ENCODE measurements at places on chromosomes 4 and X.

DNA sequence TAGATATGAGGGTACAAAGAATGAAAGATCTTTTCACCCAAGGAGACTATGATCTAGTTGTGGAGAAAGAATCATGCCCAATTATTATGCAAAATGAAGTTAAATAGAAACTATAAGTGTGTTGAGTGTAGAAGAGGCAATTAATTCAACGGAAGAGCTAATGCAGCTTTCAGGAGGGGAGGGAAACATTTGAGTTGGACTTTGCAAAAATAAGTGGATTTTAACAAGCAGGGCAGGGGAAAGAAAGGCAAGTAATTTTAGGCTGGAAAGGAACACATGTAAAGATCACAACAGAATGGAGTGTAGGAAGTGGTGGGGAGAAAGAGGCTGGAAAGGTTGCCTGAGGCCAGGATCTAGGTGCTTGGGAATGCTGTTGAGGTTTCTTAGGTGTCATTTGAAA is 44.1 kb downstream of the KLHL15 start:
- no peaks in the 10 kb centered on the region for H3K36me3 ChIP-seq
- no peaks in the 10 kb centered on the region for H3K4me1 ChIP-seq
- no peak overlapping the region for H3K27ac ChIP-seq
- no peak for DNase-seq

DNA sequence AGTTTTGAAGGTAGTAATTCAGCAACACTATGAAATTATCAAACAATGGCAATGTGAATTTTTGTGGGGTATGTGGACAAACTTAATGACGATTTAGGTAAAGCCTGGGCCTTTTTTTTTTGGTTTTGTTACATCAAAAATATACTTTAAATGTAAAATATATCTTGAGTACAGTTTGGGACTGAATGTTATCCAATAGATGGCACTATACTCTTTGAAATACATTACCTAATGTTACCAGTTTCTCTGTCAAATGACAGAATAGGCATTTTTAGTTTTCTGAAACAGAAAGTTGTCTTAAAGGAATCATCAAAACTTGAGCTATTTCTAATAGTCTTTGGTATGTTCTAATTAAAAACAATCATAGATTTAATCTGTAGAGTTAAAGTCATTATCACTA is 1651.9 kb downstream of the C4orf33 start:
- no peak overlapping the region for H3K4me3 ChIP-seq
- H3K4me1 ChIP-seq, result no peaks in the 10 kb centered on the region
- DNase-seq, result no peak
- H3K27me3 ChIP-seq, result no peaks in the 10 kb centered on the region
- H3K36me3 ChIP-seq, result no peaks in the 10 kb centered on the region
- H3K27ac ChIP-seq, result no peak overlapping the region

- H3K27ac ChIP-seq, result no peak overlapping the region
- no peak overlapping the region for H3K4me3 ChIP-seq
- no peak for DNase-seq
- no peaks in the 10 kb centered on the region for H3K36me3 ChIP-seq
- peaks cover 11% of the 10 kb centered on the region for H3K4me1 ChIP-seq
- H3K27me3 ChIP-seq, result no peaks in the 10 kb centered on the region
These were observed 84.5 kb downstream of the CT47B1 start for GRCh38 chrX:120791013-120791643.

DNA sequence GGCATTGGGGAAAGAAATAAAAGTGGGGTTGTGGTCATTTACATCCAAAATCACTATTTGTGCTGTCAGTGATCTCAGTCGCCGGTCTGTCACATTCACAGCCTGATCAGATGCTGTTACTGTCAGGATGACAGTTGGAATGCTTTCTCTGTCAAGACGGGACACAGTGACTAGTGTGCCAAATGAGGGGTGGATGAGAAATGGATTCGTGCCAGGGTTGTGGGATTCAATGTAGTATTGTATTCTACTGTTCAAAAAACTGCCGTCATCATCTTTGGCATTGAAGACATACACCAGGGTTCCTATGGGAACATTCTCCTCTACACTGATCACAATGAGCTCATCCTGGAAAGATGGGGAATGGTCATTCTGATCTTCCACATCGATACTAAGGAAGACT is 171.1 kb downstream of the DCHS2 start:
- no peak for DNase-seq
- no peak overlapping the region for H3K4me3 ChIP-seq
- no peaks in the 10 kb centered on the region for H3K36me3 ChIP-seq

GRCh38 chrX:78517124-78517523 is 142.0 kb downstream of the RTL3 start:
- DNase-seq, result no peak
- no peaks in the 10 kb centered on the region for H3K36me3 ChIP-seq
- no peak overlapping the region for H3K27ac ChIP-seq

DNA sequence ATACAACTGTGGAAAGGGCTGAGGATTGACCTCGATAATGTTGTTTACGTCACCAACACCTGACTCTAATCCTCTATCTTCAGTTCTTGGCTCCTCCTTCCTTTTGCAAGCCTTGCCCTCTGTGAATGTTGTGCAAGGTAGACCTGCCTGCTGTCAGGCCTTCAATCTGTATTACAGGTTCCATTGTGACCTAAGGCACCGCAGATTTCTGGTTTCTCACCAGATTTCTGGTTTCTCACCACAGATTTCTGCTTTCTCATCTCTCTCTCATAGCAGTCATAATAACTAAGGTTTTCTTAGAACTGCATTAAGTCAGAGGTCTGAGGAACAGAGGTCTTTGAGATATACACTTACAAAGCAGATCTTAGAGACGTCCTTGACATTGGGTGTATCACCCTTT is 51.5 kb upstream of the ETNPPL start:
- no peaks in the 10 kb centered on the region for H3K4me1 ChIP-seq
- no peak overlapping the region for H3K27ac ChIP-seq
- no peaks in the 10 kb centered on the region for H3K27me3 ChIP-seq

DNA sequence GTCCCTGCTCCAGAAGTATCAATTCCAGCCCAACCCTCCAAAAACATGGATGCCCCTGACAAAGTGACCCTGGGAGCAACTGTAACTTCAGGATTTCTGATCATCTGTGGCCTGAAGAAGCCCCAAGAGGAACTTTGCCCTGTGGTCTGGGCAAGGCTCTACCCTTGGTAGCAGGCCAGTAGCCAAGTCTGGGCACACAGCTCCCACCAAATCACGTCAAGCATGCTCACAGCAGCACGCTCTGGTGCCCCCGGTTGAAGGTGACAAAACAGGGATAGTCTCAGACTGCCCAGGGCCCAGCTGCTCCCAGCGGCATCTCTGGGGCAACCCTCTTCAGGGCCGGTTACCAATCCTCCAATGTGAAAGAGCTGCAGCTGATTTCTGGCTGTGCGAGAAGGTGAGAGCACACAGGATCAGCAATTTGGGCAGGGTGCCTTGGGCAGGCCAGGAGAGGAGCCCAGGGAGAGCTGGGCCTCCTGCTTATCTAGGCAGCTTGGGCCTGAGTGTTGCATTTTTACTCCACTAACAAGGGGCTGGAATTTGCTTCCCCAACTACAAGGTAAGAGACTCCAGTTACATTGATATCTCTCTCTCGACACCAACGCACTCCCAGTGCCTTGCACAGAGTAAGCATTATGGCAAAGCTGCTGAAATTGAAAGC is 418.1 kb downstream of the BCOR start:
- no peak overlapping the region for H3K4me3 ChIP-seq
- no peaks in the 10 kb centered on the region for H3K36me3 ChIP-seq
- H3K27ac ChIP-seq, result no peak overlapping the region
- H3K27me3 ChIP-seq, result no peaks in the 10 kb centered on the region
- H3K4me1 ChIP-seq, result no peaks in the 10 kb centered on the region

GRCh38 chrX:21926116-21926515 is 14.4 kb upstream of the SMS start:
- no peaks in the 10 kb centered on the region for H3K36me3 ChIP-seq
- no peaks in the 10 kb centered on the region for H3K27me3 ChIP-seq
- no peak overlapping the region for H3K27ac ChIP-seq
- H3K4me3 ChIP-seq, result no peak overlapping the region
- no peaks in the 10 kb centered on the region for H3K4me1 ChIP-seq

DNA sequence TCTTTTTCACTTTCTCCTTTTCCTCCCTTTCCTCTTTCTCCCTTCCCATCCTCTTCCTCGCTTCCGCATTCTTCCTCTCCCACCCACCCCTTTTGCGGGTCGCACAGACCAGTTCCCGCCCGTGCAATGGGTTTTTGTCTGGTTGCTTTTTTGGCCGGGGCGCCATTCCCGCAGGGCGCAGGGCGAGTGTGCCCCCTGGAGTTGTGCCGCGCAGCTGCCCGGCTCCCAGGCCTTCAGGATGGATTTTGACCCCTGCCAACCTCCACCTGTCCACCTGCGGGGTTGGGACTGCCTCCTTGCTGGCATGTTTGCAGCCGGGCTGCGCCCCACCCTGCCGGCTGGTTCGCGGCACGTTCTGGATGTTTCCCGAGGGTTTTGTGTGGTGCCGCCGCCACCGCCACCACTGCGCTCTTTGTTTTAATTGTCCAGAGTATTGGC is 578 bp upstream of the SEL1L3 start:
- peaks cover 14% of the 10 kb centered on the region for H3K4me1 ChIP-seq
- no peak for DNase-seq
- H3K27ac ChIP-seq, result no peak overlapping the region
- no peaks in the 10 kb centered on the region for H3K27me3 ChIP-seq
- peak overlapping the region; percentile 49 for H3K4me3 ChIP-seq
- H3K36me3 ChIP-seq, result no peaks in the 10 kb centered on the region

GRCh38 chrX:1391707-1392375 is at the start of gene SLC25A6:
TSS of gene SLC25A6 (minus strand) at chrX:1392113. CDS start at chrX:1392009, 104 bp downstream.
- no peaks in the 10 kb centered on the region for H3K27me3 ChIP-seq
- DNase-seq, result peak; percentile 99
- no peaks in the 10 kb centered on the region for H3K36me3 ChIP-seq
- peak within 1 kb of the TSS; percentile 98 for H3K27ac ChIP-seq

DNA sequence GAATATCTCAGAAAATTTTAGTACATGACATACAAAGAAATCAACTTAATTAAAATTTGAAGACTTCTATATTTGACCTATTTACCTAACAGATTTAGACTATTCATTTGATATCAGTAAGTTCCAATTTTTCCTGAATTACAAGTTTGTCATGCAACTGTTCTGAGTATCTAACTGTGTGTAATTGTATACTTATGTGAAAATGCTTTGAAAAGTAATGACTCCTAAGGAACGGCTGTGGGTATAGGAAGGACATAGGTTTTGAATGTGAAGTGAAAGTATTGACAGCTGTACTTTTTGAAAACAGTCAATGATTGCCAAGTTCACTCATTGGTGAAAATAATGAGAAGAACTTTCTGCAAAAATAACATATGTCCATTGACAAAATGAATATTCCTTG is 2.9 kb downstream of the GRIA2 start:
- no peaks in the 10 kb centered on the region for H3K36me3 ChIP-seq
- no peak overlapping the region for H3K4me3 ChIP-seq
- peaks cover 12% of the 10 kb centered on the region for H3K4me1 ChIP-seq
- H3K27ac ChIP-seq, result no peak overlapping the region

DNA sequence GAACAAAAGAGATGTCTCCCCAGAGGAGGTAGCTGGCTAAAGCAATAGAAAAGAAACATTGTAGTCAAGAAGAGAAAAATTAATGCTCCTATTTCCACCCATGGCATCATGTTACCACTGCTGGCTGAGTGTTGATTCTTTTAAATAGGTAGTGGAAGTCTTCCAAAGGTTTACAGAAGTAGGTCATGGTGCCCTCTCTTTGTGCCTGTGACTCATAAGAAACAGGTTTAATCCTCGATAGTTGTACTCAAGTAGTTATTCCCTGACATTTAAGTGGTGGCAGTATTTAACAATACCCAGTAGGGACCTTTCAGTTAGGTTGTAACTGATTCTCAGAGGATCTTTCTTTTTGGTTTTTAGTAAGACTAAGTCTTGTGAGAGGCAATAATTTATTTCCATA is 247.8 kb downstream of the TEX13A start:
- no peaks in the 10 kb centered on the region for H3K27me3 ChIP-seq
- DNase-seq, result no peak
- no peak overlapping the region for H3K27ac ChIP-seq
- H3K4me1 ChIP-seq, result no peaks in the 10 kb centered on the region
- H3K4me3 ChIP-seq, result no peak overlapping the region
- no peaks in the 10 kb centered on the region for H3K36me3 ChIP-seq

GRCh38 chrX:127459790-127460189 is 592.4 kb downstream of the ACTRT1 start:
- DNase-seq, result no peak
- no peak overlapping the region for H3K4me3 ChIP-seq
- H3K27me3 ChIP-seq, result no peaks in the 10 kb centered on the region
- H3K36me3 ChIP-seq, result no peaks in the 10 kb centered on the region
- H3K27ac ChIP-seq, result no peak overlapping the region

GRCh38 chrX:53356186-53356585 is 66.3 kb downstream of the SMC1A start:
- no peaks in the 10 kb centered on the region for H3K4me1 ChIP-seq
- no peaks in the 10 kb centered on the region for H3K36me3 ChIP-seq
- DNase-seq, result no peak
- H3K27ac ChIP-seq, result no peak overlapping the region

DNA sequence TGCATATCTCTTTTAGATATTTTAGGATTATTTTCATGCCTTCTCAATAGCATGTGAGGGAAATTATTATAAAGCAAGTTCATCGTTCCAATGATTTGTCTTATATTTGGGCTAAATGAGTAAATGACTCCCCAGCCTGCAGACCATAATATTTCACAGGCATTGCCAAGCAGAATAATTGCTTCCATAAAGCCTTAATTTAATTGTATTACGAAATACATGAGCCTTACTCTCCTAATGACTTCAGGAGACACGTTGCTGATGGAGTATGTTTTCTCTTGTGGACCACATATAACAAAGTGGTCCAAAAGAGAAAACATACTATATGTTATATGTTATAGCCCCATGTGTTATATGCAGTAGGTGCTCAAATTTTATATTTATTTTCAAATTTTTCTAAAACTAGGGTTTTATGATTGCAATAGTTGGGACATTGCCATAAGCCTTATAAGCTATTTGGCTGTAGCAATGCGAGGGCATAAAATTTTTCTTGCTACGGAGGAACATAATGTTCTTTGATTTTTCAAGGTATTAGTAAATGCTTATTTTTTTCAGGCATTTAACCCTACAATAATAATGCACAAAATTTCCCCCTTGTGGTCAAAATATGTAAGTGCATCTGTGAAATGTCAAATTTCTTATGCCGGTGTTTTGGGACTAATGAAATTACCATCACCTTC is 26.2 kb upstream of the TMPRSS11D start:
- H3K4me1 ChIP-seq, result no peaks in the 10 kb centered on the region
- H3K4me3 ChIP-seq, result no peak overlapping the region
- no peak overlapping the region for H3K27ac ChIP-seq
- H3K27me3 ChIP-seq, result no peaks in the 10 kb centered on the region
- no peak for DNase-seq

GRCh38 chrX:15939737-15940136 is 85.1 kb upstream of the AP1S2 start:
- H3K4me3 ChIP-seq, result no peak overlapping the region
- no peak for DNase-seq
- H3K36me3 ChIP-seq, result no peaks in the 10 kb centered on the region
- H3K27ac ChIP-seq, result no peak overlapping the region

GRCh38 chr4:46444318-46445000 is 54.5 kb upstream of the GABRA2 start:
- no peaks in the 10 kb centered on the region for H3K27me3 ChIP-seq
- no peak overlapping the region for H3K4me3 ChIP-seq
- no peaks in the 10 kb centered on the region for H3K36me3 ChIP-seq
- no peak for DNase-seq
- H3K27ac ChIP-seq, result no peak overlapping the region
- no peaks in the 10 kb centered on the region for H3K4me1 ChIP-seq
